Head of caudate nucleus (tissue), 42 donors: ENCODE measurements at places on chromosomes 13 and 19.

- DNase-seq = no peak
Observed at GRCh38 chr13:75639454-75639853, 3.3 kb downstream of the LMO7 start.

DNA sequence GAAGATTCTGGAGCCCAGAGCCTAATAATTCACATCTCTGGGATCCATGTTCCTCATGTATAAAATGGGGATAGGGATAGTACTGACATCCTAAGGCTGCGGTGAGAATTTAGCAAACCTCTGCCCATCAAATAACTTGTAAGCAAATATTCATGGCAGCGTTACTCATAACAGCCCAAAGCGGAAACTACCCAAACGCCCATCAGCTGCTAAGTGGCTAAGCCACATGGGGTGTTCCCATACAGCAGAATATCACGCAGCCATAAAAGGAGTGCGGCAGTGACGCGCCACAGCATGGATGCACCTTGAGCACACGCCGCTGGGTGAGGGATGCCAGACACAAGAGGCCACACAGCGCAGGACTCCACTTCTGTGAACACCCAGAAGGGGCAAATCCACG lies 19.7 kb downstream of the VRK3 start:
- DNase-seq = no peak

GRCh38 chr13:47044842-47045241 lies 148.0 kb upstream of the HTR2A start:
- DNase-seq = no peak

GRCh38 chr13:25840261-25840660 lies 211.6 kb downstream of the SHISA2 start:
- DNase-seq = no peak

DNA sequence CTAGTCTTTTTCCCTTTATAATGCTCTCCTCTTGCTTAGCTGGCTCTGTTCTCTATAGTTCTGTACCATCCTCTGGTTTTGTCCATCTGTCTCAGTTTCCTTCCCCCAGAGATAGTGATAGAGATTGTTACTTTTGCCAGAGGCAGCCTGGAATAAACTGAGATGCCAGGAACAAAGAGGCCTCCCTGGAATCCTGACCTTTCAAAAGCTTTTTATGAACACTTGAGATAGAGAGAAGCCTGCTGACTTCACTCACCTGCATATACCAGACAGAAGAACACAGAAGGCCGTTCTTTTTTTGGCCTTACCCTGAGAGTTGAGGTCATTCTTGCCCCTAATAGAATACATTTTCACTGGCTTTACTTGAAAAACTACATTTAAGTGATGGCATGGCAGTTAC lies 150.2 kb downstream of the LHFPL6 start:
- no peak for DNase-seq

GRCh38 chr13:113930671-113931637 lies 42.9 kb downstream of the C13orf46 start:
- peak; percentile 9 for DNase-seq

GRCh38 chr19:13098277-13099072 lies 4.2 kb downstream of the LYL1 start:
- DNase-seq = no peak

GRCh38 chr13:73082471-73082870 lies 23.7 kb downstream of the KLF5 start:
- DNase-seq = no peak

DNA sequence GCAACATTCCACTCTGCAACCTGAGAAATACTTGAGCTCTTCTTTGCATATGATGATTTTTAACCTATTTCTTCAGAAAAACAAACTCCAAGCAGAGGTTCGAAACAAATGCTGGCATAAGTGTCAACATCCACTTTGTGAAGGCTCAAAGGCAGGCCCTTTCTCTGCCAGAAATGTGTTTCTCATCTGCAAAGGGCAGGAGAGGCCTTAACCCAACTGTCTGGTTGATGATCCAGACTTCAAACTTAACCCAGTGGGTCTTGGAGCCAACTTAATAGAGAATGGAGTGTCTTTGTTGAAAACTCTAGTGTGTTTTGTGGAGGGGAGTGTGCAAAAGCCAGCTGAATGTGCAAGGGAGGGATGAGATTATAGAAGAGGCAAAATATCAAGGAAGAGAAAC lies 28.3 kb upstream of the ZNF507 start:
- no peak for DNase-seq

- DNase-seq = peak; percentile 80
Observed at GRCh38 chr19:3274942-3275582, 50.6 kb downstream of the CELF5 start.

DNA sequence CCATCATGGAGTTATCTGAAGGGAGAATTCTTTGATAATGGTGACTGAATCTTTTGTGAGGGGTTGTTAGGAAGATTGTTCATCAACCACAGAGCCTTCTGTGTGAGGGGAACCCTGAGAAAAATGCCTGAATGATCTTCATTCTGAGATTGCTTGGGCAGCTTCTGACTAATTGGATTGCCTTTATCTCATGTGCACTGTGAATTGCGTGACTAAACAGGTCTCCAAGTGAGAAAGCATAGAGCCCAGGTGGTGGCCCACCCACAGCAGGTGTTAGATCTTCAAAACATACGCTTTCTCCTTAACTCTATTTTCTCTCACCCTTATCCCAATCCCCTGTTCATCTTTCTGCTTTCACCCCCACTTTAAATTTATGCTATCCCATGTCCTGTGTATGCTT lies 58.3 kb downstream of the DOCK9 start:
- no peak for DNase-seq

GRCh38 chr13:89688918-89689317 lies 1658.6 kb upstream of the MIR17HG start:
- DNase-seq = peak; percentile 47

DNA sequence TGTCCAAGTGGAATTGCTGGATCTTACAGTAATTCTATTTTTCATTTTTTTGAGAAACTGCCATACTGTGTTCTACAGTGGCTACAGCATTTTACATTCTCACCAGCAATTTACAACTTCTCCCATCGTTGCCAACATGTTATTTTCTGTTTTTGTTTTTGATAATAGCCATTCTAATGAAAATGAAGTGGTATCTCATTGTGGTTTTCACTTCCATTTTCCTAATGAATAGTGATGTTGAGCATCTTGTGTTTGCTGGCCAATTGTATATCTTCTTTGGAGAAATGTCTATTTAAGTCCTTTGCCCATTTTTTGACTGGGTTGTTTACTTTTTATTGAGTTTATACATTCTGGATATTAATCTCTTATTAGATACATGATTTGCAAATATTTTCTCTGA lies 38.6 kb downstream of the KCNRG start:
- no peak for DNase-seq

- no peak for DNase-seq
Observed at GRCh38 chr19:55809381-55810058, 22.3 kb downstream of the NLRP11 start.

DNA sequence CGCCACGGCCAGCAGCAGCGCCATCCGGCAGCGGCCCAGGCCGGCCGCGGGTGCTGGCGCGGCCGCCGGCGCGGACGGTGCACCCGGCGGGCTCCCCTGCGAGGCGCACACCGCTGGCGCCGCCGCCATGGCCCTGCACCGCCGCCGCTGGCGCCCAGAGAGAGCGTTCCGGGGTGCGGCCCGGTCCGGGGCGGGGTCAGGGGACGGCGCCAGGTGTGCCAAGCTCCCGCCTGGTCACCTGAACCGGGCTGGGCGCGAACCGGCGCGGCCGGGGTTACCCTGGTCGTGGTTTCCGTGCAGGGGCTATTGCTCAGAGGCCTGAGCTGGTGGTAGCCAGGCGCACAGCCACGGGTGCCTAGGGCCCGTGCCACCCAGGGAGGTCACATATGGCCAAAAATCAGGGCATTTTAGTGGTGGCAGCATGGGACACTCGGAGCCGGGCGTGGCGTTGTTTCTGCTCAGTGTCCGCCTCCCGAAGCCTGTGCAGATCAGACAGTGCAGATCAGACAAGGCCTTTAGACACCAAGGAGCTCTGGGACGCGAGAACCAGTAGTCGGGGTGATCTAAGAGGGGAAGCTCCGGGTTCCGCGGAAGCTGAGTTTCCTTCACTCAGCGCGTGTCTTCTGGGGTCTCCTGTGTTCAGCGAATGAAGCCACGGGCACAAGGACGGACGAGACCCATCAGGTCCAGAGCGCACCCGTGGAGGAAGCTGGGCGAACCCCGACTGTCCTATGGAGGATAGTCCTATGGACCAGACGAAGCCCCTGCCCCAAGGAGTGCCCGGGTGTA lies at the start of gene TMEM238:
TSS of gene TMEM238 (minus strand) at position 162 of the 789 bp plus-strand sequence. CDS start at position 129, 33 bp downstream.
- no peak for DNase-seq

DNA sequence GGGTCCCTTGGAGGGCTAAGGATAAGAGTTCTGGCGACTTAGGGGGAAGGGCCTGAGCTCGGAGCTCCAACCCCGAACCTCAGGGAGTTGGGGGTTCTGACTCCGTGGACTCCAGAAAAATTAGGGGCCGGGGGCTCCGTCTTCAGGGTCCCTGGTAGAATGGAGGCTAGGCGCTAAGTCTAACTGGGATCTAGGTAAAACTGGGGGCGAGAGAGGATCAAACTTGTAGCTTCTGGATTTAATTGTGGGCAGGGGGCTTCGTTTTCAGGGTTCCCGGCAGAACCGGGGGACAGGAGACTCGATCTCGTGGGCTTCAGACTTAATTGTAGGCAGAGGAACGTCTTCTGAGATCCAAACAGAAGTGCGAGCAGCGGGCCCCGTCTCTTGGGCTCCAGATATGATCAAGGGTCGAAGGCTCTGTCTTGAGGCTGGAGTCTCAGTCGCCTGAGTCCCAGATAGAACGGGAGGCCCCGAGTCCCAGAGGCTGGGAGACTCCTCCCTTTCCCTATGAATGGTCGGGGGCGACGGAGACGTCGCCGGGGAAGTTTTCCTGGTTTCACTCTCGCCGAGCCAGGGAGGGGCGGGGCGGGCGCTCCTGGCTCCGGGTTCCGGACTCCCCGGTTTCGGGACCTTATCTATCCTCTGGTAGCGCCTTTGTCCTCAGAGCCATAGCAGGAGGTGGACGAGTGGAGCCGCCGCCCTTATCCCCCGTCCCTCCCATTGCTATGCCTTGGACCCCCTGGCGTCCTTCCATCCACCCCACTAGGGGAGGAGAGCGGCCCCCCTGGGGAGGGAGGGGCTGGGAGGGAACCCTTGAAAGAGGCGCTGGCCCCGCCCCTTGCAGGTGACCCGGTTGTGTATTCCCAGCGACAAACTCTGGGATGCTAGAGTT lies 1.3 kb downstream of the NECTIN2 start:
- DNase-seq = no peak
